ENCODE measurements at places on chromosomes 3 and 15.

DNA sequence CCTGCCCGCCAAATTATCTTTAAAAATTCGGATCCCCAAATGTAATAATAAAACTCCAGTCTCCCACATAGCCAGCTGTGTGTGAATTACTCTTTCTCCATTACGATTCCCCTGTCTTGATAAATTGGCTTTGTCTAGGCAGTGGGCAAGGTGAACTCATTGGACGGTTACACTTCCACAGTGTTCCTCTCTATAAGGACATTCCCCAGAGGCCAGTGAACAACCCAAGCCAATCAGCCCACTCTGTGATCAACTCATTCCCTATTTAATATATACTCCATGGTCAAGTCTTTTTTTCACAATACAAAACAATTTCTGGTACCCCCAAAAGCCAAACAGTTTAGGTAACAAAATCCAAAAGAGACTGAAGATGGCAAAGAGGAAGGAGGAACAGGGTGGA lies 90.5 kb upstream of the DAZL start:
- DNase-seq, result no peak

DNA sequence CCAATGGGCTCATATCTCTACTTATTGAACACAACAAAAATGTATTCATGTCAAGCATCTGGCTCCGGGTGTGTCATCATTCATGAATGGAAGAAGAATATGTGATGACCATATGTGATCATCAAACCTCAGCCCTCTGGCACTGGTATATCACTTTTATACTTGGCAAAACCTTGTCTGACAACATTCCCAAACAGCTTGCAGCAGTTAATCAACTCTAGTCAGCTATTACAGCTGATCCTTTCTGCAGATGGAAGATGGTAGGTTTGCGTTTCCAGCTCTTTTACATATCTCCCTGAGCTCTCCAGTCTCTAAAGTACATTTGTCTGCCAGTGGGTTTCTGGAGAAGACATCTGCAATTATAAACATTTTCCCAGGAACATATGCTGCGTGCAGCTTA lies 6.6 kb downstream of the PLSCR5 start:
- no peak for DNase-seq

GRCh38 chr3:31346542-31346979 lies 186.2 kb upstream of the STT3B start:
- DNase-seq, result no peak

GRCh38 chr15:52261498-52262242 lies 33.9 kb downstream of the MYO5C start:
- peak; percentile 29 for DNase-seq

- no peak for DNase-seq
These were observed 236.0 kb downstream of the UBE2E2 start for GRCh38 chr3:23439080-23439479.

GRCh38 chr3:45453839-45454238 lies 65.5 kb downstream of the LARS2 start:
- no peak for DNase-seq

GRCh38 chr3:39532777-39533176 lies 65.3 kb downstream of the MOBP start:
- no peak for DNase-seq

DNA sequence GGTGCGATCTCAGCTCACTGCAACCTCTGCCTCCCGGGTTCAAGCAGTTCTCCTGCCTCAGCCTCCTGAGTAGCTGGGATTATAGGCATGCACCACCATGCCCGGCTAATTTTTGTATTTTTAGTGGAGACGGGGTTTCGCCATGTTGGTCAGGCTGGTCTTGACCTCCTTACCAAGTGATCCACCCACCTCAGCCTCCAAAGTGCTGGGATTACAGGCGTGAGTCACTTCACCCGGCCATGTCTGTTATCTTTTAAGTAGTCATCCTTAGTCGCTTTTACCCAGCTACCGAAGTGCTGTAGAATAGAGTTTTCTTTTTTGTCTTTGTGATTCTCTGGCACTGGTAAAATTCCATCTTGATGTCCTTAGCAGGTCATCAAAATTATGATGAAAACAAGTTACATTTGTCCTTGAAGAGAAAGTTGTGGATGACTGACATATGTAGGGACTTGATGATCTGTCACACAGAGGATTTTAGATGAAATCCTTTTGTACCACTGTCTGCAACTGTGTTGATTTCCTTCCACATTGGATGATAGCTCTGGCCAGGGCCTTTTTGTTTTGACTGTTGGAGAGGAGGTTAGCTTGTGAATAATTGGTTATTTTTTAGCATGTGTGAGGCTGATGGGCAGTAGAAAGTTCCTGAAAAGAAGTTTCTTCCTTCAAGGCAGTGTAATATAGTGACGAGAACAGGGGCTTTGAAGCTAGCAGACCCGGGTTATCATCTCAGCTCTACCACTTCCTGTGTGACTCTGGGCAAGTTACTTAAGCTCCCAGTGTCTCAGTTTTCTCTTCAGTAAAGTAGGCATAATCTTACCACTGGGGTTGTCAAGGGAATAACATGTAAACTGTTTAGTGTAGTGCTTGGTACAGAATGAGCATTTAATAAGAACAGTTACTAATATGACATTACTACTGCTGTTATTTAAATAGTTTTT lies 18.8 kb downstream of the ATG7 start:
- DNase-seq, result no peak

DNA sequence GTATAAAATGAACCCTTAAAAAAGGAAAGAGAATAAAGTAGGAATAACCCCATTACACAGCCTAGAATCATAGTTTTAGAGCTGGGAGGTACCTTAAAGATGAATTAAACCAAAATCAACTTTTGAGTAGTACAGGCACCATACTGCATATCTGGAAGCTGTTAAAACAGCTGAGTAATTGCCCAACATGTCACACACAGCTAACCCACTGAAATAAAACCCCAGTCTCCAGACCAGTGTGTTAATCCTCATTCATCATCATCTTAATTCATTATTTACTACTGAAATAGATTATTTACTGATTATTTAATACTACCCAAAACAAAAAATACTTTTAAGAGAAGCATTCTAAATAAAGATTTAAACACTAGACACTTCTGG lies 52.8 kb downstream of the GPR160 start:
- no peak for DNase-seq

DNA sequence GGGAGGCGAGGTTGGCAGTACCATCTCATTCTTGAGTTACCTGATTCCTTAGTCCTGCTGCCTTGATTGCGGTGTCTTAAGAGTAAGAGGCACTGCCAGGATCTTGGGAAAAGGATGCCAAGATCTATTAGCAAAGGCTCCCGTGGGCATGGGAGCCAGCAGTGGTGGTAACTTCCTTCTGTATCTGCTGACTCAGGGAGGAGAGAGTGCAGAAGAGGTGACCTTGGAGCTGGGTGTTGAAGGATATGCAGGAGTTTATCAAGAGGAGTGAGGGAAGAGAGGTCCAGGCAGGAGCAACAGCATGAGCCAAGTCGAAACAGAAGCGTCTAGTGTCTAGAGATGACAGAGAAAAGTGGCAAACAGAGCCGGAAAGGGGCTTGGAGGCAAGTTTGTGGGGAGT lies 4.5 kb downstream of the MESP2 start:
- DNase-seq, result no peak

- no peak for DNase-seq
These were observed 2.7 kb downstream of the IREB2 start for GRCh38 chr15:78440375-78441373.

DNA sequence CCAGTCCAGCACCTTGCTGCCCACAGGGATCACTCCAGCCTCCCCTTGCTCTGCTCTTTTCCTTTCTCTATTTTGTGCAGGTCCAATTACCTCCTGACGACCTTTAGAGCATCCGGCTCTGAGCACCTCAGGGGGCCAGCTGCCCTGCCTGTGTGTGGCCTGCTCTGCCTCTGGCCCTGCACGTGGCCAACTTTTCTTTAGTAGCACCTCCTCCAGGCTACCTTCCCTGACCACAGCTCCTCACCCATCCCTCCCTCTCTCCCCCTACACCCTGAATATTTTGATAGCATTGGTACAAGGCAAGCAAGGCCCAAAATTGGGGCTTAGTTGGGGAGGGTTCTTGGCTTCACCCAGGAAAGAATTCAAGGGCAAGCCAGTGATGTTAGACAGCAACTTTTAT lies 66.9 kb upstream of the PRR20G start:
- DNase-seq, result no peak

GRCh38 chr3:168036619-168037018 lies 59.1 kb downstream of the GOLIM4 start:
- no peak for DNase-seq
